ENCODE measurements at places on chromosomes 7 and 10. TPM values are rescaled to one million over a fixed set of nuclear protein-coding genes. Genes with fewer than 3 reads are reported as not detected.

- no peak for DNase-seq
Observed at GRCh38 chr10:7312488-7312857, 98.4 kb downstream of the SFMBT2 start.

DNA sequence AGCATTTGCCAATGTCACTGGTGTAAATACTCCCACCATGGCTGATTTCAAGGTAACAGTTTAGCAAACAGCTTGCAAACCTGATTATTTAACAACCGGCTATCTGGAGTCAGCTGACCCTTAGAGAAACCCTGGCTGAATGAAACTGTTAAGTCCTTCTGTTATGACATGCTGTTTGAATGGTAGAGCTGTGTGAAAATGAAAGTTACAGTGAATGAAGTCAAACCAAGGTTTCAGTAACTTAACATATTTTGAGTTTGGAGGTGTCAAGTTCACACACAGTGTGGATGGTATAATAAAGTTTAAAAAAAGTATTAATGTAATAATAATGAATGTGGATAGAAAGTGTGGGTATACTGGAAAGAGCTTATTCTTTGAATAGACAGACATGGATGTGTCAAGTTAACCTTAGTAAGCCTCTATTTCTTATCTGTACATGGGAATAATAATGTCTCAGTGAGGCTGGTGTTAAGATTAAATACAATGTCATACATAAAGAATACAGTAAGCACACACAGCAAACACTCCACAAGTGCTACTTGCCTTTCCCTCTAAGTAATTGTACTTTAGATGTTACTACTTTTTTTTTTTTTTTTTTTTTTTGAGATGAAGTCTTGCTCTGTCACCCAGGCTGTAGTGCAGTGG, 150.4 kb downstream of the TAX1BP1 start:
- DNase-seq: no peak

The CD36 gene
- total RNA-seq: 0.13 TPM

DNA sequence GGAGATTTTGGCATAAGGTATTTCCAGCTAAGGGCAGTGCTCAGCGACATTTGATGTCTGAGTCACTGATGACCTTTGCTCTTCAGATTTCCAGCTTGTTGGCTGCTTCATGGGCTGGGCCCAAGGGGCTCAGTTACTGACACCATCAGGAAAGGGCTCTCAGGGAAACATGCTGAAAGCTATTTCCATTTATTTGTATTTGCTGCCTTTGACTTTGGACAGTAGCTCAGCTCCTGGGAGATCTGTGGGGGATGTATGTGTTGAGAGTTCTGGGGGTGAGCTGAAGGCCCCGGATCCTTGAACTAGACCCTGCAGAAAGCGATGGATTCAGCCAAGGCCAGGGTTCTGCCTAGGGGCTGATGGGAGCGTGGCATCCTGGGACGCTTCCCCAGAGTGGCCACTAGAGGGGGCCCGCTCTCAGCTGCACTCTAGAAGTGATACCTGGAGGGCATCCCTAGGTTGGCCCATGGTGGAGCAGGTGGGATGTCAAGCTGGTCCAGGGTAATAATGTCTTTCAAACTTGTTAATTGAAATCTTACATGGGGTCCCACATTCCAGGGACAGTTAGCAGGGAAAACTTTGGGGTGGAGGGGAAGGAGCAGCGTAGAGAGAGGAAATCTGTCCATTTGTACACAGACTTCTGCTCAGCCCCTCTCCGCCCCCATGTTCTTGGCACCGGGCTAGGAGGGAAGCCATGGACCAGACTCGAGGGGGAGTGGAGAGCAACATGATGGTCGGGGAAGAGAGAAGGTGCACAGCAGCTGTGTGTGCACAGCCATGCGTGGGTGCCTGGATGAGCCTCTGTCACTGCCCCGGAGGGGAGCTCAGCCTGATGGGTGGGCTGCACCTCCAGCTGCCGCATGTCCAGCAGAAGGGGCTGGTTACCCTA, 3.0 kb upstream of the BTBD16 start:
- peak; percentile 61 for DNase-seq

DNA sequence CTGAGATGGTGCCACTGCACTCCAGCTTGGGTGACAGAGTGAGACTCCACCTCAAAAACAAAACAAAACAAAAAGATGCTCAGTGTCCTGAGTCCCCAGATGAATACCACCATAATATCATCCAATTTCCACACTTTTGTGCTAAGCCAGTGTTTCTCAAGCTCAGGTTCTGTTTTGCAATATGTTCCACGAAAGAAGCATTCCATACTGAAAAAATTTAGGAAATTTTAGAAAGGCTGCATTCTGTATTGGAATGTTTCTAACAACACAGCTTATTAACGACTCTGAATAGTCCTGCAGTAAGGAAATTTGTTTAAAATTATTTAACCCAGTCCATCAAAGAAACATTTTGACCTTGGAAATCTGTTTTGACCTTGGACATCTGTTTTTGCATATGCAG, 142.4 kb downstream of the EPC1 start:
- no peak for DNase-seq

GRCh38 chr7:135650831-135651573, 11.3 kb upstream of the STMP1 start:
- DNase-seq: no peak

The ENO4 gene
- not detected for total RNA-seq

DNA sequence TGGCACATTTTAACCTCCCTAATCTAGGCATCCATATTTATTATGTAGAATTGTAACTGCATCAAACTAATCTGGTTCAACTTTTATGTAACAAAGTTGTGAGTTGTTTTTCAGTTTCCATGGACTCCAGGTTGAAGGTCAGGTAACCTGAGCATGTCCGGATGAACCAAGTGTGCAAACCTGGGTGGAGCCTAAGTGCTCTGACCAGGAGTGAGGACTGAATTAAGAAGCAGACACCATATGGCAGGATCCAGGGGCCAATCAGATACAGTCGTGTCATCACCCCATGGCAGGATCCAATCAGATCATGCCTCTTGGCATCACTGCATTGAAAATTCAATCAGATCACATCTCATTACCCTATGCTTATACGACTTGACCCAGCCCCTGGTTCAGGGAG, 41.2 kb upstream of the PHYHIPL start:
- no peak for DNase-seq

The VSTM2A gene
- not detected for total RNA-seq

The PDE1C gene
- 0.02 TPM for total RNA-seq

The PRLHR gene
- not detected for total RNA-seq

- DNase-seq: no peak
Observed at GRCh38 chr7:106982415-106982814, 62.1 kb upstream of the PRKAR2B start.

The NUTM2A gene
- total RNA-seq: 0.30 TPM

GRCh38 chr10:119801998-119802538, 70.6 kb downstream of the MCMBP start:
- DNase-seq: no peak

DNA sequence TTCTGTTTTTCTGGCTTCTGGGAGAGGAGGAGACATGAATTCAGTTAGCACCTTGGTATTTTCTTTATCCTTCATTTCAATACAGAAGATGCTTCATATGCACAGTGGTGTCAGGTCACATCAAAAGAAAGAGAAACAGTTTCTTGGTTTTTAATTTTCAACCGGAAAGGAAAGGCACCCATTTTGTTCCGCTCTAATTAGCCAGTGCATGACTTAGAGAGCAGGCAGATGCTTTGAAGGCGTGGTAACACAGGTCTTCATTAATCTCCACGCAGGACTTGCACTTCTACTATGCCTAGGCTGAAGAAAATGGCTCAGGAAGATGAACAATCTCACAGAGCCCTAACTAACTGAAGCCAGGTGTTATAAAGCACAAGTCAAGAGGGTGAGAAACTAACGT, 70.4 kb upstream of the ATRNL1 start:
- DNase-seq: no peak
